Activated CD4-positive, CD25-positive, alpha-beta regulatory T cell (primary cell): ENCODE measurements at places on chromosomes 12 and 14.

DNA sequence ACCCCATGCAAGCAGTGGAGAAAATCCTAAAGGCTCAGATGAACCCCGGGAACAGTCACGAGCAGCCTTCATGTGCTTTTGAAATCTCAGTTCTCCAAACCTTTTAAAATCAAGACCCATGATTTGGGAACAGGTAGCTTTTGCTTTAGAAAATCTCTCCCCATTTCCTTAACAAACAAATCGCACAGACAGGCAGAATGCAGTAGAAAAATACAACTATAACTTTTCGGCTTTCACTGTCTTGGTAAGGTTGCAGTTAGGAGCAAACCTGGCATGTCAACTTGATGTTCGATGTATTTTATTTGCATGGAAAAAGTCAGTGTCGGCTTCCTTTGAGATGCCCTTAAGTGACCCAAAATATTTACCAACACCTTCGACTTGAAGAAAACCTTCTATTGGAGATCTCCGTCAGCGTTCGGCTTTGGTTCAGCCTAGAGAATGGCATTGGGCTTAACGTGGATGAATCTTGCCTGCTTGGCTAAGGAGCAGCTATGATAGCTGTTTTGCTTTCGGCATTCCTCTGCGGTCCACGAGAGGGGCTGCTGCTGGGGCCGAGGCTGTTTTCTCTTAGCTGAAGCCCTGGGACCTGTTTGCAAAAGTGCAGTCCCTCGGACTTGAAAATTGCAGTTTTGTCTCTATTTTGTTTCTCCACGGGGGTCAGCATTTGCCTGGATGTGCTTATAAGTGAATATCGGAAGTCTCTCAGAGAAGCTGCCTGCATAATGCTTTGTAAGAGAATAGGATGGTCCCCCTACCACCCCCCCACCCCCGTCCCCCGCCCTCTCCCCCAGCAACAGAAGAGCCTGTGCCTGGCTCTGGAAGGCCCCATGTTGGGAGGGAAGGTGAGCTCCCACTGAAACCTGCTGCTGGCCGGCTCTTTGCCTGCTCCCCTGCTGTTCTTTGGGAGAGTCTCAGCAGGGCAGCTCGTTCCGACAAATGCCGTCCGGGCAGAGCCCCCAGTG is 122.8 kb downstream of the AACS start:
- DNase-seq = no peak

DNA sequence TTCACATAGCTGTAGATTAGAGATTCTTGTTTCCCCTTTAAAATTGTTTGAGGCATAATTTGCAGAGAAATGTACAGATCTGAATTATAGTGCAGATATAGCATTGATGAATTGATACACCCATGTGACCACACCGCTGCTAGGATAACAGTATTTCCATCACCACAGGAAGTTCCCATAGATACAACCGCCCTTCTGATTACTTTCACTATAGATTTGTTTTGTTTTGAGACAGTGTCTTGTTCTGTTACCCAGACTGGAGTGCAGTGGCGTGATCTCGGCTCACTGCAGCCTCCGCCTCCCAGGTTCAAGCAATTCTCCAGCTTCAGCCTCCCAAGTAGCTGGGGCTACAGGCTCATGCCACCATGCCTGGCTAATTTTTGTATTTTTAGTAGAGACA is 8.8 kb upstream of the ASPG start:
- DNase-seq = no peak

DNA sequence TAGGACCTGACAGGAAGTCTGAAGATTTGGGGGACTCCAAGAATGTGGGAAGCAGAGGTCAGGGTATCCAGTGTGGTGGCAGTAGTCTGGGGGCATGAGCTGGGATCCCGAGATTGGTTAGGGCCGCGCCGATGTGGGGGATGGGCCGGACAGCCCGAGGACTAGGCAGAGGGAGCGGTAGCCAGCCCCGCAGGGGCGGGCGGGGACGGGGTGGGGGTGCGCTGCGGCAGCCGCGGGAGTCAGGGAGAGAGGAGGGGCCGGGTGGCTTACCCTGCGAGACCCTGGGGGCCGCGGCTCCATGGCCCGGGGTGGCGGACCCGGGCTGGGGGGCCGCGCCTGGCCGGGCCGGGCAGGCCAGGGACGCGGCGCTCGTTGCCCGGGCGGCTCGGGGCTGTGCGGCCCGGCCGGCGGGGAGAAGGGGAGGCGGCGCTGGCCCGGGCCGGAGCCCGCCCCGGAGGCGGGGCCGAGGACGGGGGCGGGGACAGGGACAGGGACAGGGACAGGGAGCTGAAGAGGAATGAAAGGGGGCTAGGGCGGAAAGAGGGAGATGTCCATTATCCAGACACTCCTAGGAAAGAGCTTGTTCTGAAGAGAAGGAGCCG is 5.6 kb downstream of the ZNF385A start:
- no peak for DNase-seq

DNA sequence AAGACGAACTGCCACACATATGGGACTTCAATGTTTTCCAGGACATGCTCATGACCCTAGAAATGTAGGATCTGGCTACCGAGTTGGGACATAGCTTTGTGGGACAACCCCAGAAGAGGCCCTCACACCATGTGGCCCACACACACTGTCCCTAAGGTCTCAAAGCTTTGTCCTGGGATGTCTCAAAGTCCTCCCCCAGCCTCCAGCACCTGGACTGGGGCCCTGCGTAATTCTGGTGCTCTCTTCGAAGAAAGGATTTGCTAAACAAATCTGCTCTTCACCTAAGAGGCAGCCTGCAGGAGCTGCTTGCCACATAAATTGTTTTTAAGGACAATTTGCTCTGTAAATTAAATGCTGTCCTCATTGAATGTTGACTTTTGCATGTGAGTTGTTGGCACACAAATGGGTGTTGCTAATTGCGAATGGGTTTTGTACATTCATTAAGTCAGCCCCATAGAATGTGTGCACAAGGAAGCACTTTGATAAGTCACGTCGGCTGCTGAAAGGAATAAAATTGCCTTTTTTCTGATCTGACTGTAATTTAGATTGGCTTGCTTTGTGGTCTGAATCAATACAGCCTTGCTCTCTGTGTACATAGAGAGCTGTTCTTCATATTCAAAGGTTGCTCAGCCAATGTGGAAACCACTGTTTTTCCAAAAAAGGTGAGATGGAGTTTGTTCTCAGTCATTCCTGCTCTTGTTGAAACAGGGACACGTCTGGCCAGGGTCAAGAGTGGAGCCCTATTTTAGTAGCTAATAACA is 161.6 kb upstream of the PWP1 start:
- DNase-seq = no peak

DNA sequence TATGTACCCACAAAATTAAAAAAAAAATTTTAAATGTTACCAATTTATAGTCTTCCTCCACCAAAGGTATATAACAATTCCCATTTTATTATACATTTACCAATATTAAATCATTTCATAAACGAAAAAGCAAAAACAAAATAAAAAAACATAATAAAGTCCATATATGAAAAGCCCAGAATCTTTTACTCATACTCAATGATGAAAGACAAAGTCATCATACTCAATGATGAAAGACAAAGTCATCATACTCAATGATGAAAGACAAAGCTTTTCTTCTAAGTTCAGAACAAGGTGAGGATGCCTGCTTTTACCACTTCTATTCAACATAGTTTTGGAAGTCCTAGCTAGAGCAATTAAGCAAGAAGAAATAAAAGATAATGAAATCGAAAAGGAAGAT is 28.1 kb downstream of the TMEM116 start:
- no peak for DNase-seq

DNA sequence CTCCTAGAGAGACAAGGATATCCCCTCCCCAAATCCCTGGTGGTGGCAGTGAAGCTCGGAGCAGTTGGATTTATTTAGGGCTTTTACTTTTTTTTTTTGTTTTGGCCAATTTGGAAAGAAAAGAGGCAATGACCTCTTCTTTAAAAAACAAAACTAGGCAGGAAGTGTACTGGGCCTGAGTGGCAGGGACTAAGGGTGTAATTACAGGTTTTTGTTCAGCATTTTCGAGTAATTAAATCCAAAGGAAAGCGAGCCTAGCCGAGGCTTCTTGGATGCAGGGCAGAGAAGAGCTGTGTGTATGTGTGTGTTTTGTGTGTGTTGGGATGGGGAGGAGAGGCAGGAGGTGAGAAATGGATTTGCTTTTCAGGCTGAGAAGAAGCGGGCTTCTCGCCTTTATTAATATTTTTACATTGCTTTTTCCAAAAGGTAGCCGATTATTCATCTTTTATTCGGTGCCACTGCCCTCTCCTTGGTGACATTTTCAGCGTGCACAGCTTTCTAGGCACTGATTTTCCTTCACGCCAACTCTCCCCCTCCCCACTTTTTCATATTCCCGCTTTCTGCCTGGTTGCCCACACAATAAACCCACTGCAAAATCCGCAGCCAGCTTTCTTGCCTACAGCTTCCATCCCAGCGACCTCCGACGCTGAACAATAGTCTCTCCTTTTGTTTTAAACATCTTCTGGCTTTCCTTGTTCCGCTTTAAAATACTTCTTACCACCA is 8.9 kb upstream of the IRF2BPL start:
- DNase-seq = no peak

DNA sequence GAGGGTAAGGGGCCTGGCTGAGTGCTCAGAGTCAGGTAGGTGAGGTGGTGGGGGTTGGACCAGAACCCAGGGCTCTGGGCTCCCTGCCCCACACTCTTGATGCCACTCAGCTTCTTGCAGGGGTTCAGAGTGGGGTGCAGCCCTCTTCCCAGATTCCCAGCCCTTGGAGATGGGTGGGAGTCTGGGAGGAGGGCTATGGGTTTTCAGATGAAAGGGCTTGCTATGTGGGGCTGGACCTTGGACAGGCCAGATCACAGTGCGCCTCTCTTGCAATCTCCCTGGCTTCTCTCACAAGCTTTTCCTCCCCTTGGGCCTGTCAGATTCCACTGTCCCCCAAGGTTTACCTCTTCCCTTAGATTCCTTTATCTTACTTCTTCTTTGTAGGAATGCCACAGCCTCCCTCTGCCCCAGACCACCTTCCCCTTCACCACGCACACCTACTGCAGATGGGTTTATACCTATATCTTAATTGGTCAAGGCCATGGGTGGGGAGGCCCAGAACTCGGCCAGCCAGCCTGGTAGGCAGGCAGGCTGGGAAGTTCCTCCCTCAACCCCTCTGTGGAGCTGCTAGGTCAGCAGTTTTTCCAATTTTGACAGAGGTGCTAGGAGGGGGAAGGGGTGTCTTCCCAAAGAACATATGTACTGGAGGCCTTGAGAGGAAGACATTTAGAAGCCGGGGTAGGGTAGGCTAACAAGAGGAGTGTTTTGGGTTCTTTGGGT is 1.4 kb downstream of the NYNRIN start:
- no peak for DNase-seq

DNA sequence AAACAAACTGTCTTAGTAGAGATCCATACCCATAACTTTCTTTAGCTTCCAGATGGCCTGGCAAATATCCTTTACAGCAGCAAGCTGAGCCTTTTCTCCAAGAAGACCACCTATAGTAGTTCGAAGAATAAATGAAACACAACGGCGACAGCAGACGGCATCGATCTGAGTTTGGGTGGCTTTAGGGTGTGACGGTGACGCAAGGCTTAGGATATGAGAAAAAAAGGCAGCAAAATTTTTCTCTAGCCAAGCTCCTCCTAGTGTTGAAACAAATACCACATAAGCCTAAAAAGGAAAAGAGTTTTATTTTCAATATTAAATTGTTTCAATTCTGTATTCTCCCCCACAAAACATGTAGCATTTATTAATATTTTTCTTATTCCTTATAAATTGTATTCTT is 33.3 kb downstream of the HEATR5A start:
- DNase-seq = no peak

- DNase-seq = no peak
These were observed 219.1 kb downstream of the SLC41A2 start for GRCh38 chr12:104738776-104739642.

DNA sequence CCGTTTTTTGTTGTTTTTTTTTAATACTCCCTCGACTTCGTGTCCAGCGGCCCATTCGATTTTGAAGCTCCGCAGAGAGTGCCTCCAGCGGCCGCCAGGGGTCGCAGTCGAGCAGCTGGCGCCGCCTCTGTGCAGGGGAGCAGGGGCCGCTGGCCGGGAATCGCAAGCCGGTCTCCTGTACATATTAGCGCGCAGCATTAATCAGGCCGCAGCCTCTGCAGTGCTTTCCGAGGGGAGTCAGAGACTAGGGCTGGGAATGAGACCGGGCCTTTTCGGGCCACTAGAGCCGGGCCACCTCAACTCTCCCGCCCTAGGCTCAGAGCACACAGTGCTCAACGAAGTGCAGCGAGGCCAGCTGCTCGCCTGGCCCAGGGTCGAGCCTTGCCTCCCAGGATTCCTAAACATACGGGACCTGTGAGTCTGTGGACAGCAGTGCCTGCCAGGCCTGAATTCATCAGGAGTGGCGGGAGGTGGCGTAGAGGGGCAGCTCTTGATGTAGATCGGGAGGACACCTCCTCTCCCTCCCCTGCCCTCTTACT is 81.8 kb downstream of the EMP1 start:
- DNase-seq = peak; percentile 32

GRCh38 chr14:24071144-24071697 is at the start of gene CPNE6:
CPNE6 (plus strand) TSS chr14:24071562; CDS start chr14:24072937, 1,375 bp downstream.
- no peak for DNase-seq

- peak; percentile 24 for DNase-seq
These were observed 24.8 kb downstream of the KLRK1 start for GRCh38 chr12:10364815-10365622.

GRCh38 chr14:93103392-93104080 is 12.2 kb downstream of the ITPK1 start:
- peak; percentile 66 for DNase-seq

DNA sequence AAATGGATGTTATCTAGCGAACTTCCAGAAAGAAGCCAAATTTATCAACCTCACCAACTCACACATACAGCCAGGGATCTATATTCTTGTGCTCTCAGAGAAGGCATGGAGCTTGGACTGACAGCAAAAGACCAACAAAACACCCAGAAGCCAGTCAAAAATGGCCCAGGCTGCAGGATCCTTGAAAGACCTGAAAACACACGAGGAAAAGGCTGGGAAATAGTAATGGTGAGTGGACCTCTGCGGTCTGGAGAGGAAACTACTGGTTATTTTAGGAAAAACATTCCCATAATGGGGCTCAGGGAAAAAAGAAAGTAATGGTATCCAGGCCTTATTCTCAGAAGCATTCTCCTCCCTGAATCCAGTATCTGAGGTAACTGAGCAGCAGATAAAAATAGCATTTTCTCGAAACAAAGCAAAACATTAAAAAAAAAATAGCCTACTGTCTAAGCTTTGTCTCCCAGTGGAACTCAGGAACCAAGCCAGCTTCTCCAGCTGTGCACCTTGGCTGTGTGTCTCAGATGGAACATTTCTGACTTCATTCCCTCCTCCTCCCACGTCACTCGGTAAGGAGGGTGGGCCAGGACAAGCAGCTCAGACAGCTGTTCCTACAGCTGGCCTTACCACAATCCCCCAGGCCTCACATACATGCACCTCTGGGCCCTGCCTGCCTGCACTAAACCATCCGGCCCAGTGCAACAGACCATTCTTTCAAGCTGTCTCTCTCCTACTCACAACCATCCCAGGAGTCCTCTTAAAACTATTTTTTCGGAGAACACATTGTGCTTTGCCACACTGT is 249.9 kb downstream of the DAD1 start:
- DNase-seq = no peak

GRCh38 chr14:80535171-80535570 is 323.9 kb upstream of the DIO2 start:
- no peak for DNase-seq
